Spinal cord (tissue), 10 donors: ENCODE measurements at places on chromosomes 3 and 15.
A peak's percentile ranks its signal among the peaks of the same experiment; 100 is the strongest.

DNA sequence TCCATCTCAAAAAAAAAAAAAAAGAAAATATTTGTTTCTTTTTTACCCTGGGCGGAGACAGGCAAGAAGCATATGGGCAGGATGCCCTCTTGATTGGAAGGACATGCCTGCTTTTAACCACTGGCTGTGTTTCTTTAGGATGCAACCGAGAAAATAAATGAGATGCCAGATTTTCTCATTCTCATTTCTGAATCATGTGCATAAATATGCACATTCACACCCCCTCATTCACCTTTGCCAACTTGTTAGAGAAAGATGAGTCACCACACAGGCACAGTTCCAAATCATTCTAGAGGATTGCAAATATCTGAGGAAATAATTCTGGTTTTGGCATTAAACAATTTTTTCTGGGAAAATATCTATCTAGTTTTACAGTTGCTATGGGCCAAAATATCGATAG is 3.3 kb downstream of the LIPH start:
- peak; percentile 44 for DNase-seq

DNA sequence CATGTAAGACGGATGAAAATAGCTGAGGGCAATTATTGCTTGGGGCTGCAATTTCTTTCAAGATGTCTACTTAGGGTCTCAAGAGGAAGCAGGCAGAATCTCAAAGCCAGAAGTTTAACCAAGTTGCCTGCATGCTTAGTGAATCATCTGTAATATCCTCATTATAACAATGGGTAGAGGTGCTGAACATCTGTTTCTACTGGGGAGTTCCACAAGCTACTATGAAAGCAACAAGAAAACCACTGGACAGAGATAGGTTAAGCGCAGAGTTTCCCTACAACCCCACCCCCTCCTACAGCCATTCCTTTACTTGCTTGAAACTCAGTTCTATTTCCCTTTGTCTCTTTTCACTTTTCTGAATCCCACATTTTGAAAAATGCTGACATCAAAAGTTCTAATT is 759.4 kb upstream of the GBE1 start:
- no peak for DNase-seq

- DNase-seq, result no peak
Measured at GRCh38 chr3:122642935-122643334, 37.7 kb upstream of the PARP14 start.

- DNase-seq, result no peak
Measured at GRCh38 chr15:63045465-63045840, 2.9 kb downstream of the TPM1 start.

DNA sequence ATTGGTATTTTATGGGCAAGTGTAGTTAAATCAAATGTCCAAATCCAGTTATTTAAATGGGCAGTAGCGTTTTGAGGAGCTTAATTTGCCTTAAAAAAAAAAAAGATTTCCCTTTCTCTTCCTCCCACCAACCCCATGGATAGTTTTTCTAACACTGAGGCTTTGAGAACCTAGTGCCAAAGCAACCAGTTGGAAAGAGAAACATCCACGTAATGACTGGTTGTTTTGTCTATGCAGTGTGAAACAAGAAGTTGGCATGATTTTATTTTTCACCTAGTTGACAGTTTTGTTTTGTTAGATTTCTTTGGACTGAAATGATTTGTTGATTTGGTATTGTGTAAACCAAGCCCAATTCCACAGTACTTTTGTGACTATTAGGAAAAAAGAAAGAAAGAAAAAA is 170.0 kb downstream of the SOX2 start:
- peak; percentile 15 for DNase-seq

DNA sequence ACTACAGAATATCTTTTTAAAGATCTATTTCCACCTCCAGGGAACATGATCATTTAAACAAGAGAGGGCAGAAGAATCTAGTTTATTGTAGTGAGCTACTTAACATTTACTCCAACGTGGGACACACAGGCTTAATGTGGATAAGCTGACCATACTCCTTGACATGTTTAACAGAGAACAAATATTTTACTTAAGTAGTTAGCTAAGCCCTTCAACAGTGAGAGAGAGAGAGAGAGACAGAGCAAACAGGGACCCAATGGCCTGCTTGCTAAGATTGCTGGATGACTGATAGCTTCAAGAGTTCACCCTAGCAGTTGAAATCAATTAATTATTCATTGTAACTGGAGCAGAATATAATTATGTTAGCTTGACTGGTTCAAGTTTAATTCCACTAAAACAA is 158.6 kb downstream of the ADAM10 start:
- DNase-seq, result no peak

DNA sequence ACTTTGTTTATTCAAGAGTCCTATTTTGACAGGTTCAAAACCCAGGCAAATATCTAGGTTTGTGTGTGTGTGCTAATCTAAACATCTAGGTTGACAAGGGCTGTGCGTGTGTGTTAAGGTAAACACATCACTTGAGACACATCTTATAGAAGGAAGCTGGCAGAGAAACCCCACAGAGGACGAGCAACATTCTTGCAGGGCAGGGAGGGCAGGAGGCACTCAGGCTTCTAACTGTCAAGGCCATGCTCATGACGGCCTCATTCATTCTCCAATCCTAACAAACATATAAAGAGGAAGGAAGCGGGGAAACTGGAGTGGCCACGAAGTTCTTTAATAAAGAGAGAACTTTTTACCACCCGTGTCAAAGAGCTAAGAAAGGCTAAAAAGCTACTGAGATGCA is 43.4 kb downstream of the SLCO2A1 start:
- DNase-seq, result no peak

- DNase-seq, result no peak
Measured at GRCh38 chr3:106326941-106327695, 458.3 kb upstream of the CBLB start.

DNA sequence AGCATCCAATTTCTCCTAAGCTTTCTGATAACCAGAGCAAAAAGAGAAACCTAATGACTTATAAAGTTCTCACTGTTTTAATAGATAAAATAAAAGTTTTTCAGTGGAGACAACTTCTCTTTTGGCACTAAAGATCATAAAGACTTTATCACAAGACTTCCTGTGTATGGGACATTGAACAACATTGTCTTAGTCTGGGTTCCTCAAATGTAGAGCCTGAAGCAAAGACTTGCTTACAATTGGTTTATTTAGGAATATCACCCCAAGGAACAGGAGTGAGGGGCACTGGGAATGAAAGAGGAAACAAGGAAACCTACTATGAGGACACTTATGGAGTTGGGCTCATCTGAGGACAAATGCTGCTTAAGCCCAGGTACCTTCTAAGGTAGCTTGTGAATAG is 127.4 kb downstream of the B3GALNT1 start:
- no peak for DNase-seq

DNA sequence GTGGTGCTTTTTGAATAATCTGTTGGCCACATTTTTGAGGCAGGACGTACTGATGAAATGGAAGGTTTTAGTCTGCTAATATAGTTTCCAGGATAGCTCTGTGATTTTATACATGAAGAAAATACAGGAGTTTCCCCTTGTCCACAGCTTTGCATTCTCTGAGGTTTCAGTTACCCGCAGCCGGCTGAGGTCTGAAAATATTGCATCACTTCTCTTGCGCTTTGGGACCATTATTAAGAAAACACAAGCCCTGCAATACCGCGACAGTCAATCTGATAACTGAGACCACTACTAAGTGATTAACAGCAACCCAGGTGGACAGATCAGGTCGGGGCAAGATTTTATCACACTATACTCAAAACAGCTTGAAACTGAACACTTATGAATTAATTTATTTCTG is 33.0 kb downstream of the BLM start:
- DNase-seq, result no peak

DNA sequence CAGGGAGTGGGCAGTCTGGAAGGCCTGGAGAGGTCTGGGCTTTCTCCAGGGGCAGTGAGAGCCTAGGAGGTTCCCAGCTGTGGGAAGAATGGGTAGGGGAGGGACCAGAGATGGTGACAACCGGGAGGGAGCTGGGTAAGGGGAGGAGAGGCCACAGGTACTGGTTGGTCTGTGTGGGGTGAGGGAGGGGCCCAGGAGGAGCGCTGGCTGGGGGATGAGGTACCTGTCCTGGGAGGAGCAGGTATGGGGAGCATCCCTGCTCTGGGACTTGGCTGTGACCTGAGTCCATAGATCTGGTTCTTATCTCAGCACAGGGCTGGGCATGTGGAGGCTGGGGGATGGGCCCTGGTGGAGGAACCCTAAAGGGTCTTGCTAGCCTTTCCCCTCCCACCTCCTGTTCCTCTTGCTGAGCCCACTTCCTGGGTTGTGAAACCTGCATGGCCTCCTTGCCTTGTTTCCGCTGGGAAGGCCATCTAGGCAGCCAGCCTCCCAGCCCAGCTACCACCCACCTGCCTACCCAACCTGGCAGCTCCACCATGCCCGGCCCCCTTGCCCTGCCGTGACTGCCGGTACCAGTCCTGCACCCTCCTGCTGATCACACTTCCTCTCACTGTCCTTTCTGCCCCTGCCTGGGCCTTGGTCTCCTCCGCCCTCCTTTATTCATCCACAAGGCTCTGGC is 11.0 kb downstream of the PRKCD start:
- no peak for DNase-seq

DNA sequence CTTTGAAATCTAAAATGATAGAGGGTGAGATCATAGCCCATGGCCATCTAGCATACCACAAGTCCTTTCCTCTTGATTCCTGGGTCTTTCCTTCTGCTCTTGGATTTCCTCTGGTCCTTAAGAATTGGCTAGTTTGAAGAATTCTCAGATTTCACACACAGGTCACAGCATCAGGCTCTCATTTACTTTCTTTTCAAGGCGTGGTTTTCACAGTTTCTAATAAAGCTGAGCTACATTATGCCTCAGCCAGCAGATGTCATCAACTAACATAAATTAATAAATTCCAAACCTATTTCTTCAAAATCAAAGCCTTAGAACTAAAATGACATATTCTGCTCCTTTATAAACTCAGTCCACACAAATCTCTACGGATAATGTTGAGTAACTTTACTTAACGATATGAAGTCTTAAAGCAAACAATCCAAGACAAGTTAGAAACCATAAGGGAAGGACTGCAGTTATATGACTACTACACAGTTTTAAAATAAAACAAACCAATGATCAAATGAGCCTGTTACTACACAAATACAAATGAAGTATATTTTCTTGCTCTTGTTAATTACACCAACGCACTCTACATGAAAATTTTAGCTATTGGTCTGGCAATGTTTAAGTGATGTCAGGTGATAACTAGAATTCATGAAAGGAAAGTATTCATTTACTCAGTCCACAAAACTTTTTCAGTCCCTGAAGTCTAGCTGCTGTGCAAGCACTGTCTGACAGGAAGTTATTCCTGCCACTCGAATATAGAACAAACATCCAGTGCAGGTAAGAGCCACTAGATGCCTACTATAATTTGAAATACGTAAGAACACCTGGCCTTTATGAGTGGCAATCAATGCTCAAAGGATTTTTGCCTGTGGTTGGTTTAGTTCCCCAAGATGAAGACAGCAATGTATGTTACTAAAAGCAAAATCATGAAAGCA is 9.2 kb downstream of the CCDC14 start:
- DNase-seq, result no peak

- DNase-seq, result no peak
Measured at GRCh38 chr15:35724626-35725025, 178.7 kb upstream of the DPH6 start.

GRCh38 chr3:32815841-32816438 is 1.9 kb upstream of the TRIM71 start:
- DNase-seq, result no peak
